Activated B cell treated with CpG ODN at 0.5 μM for 24 hours (primary cell): ENCODE measurements at places on chromosomes 5 and 9.
A peak's percentile ranks its signal among the peaks of the same experiment; 100 is the strongest.

DNA sequence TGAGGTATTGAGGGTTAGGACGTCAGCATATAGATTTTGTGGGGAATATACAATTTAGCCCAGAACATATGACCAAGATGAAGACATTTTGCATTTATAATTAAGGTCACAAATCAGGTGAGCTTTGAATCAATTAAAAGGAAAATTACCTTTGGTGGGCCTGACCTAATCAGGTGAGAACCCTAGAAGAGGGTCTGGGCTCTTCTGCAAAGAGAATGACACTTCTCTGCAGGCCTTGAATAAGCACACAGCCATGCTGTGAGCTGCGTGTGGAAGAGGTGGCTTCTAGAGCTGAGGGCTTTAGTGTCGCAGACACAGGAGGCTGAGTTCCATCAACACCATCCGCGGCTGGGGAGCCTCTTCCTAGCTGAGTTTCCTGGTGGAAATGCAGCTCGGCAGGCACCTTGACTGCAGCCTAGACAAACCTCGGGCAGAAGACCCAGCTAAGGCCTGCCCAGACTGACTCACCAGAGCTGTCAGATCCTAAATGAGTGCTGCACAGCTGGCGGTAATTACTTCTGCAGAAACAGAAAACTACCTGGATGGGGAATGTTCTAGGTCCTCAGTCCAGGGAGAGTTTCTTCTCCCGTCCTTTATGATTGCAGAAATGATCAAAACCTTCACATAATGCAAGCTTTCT, 287.5 kb upstream of the IRX1 start:
- DNase-seq = no peak

GRCh38 chr9:88076286-88077070, 61.8 kb downstream of the SPATA31C2 start:
- no peak for DNase-seq

DNA sequence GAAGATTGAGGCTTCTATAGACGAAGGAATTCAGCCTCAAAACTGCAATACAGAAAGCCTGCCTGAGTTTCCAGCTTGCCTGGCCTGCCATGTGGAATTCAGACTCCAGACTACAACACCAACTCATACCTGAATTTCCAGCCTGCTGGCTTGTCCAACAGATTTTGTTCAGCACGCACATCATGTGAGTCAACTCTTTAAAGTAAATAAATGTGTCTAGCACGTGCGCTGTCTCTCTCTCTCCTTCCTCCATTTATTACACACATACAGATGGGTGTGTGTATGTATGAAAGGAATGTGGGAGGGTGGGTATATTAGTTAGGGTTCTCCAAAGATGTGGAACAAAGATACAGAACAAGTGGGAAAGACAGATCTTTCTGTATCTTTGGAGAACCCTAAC, 82.4 kb upstream of the TAS2R1 start:
- no peak for DNase-seq

DNA sequence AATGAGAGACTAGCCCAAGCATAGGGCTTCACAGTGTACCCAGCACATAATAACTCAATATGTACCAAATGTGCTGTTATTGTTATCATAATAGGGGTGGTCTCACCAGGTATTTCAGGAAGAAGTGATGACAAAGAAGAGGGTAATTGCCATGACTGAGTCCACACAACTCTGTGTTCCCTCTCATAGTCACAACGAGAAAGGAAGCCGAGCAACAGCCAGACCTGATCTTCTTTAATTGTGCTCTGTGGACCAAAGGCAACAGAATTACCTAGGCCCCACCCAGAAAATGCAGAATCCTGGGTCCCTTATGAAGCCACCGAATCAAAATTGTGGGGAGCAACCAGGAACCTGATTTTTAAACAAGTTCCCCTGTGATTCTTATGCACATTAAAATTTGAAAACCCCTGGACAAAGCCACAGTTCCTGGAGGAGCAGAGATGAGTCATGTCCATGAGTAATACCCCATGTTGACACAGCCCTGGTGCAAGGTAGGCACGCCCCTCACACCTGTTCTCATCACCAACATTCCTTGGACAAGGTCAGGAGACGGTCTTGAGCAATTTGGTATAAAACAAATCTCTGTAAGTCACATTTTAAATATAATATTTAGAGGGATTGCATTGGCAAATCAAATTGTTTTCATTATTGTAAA, 5.2 kb downstream of the FGF1 start:
- DNase-seq = no peak

GRCh38 chr9:135504262-135505243, 4.1 kb downstream of the MRPS2 start:
- peak; percentile 41 for DNase-seq

DNA sequence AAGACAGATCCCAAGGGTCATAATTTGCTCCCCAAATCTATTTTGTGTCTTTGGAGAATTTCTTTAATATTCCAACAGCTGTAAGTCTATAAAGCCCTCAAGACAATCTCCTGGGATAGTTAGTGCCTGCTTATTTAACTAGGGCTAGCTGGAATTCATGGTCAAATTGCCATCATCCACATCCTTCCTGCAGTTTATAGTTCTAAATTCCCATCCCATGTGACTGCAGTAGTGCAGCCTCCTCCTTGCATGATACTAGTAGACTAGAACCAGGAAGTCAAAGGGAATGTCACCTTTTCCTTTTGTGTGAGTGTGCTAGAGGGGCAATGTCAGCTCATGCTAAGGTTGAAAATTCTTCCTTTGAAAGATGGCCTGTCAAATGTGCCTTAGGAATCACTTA, 214.8 kb upstream of the PIK3R1 start:
- no peak for DNase-seq

GRCh38 chr5:76790632-76791290, 28.1 kb upstream of the F2RL1 start:
- no peak for DNase-seq
